Upper lobe of left lung (tissue), 6 donors: ENCODE measurements at places on chromosomes 3 and 15.

GRCh38 chr15:82228750-82229149, 33.8 kb downstream of the EFL1 start:
- H3K36me3 ChIP-seq = peaks cover 5% of the 10 kb centered on the region
- H3K27me3 ChIP-seq = no peaks in the 10 kb centered on the region
- H3K27ac ChIP-seq = no peak overlapping the region
- no peak for DNase-seq
- no peak overlapping the region for H3K4me3 ChIP-seq

DNA sequence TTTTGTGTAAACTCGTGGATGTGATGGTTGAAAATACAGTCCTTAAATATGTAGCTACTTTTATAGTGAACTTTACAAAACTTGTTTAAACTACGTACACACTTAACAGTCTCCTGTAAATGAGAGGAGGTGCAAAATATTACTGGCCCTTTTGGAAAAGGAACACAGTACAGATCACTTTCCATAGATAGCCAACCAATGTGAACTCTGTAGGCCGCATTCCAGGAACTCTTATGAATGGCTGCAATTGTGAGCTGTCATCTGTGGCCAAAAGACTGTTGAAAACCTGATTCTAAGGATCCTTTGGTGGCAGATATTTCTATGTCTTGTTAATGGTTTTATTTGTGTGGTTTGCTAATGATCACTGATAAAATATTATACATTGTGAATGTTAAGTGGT, 6.2 kb downstream of the TSC22D2 start:
- H3K36me3 ChIP-seq = no peaks in the 10 kb centered on the region
- no peaks in the 10 kb centered on the region for H3K27me3 ChIP-seq

- no peak overlapping the region for H3K4me3 ChIP-seq
- no peaks in the 10 kb centered on the region for H3K36me3 ChIP-seq
- H3K27me3 ChIP-seq = no peaks in the 10 kb centered on the region
- no peaks in the 10 kb centered on the region for H3K4me1 ChIP-seq
- no peak for DNase-seq
- no peak overlapping the region for H3K27ac ChIP-seq
Observed at GRCh38 chr15:35023804-35024203, 35.7 kb upstream of the ZNF770 start.

DNA sequence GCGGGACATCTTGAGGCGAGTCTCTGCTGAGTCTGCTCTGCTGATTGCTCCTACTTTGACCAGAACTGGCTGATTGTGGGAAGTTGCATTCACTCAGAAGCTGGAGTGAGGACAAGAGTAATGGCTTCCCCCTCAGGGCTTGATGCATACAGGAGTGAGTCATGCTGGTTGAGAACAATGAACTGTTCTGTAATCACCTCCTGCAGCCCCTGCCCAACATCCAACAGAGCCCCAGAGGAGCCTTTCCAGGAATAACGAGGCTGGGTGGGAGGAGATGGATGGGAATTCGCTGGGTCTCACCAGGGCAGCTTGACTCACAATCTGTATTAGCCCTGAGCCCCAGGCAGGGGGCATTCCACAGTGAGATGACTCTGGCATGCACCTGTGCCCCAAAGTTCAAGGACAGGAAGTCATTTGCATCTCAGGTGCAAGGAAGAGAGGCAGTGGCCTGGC, 85.0 kb downstream of the RAB11A start:
- H3K27ac ChIP-seq = no peak overlapping the region
- H3K4me3 ChIP-seq = no peak overlapping the region
- H3K4me1 ChIP-seq = no peaks in the 10 kb centered on the region
- no peak for DNase-seq
- H3K27me3 ChIP-seq = no peaks in the 10 kb centered on the region
